ENCODE measurements at places on chromosomes 6 and 20.

DNA sequence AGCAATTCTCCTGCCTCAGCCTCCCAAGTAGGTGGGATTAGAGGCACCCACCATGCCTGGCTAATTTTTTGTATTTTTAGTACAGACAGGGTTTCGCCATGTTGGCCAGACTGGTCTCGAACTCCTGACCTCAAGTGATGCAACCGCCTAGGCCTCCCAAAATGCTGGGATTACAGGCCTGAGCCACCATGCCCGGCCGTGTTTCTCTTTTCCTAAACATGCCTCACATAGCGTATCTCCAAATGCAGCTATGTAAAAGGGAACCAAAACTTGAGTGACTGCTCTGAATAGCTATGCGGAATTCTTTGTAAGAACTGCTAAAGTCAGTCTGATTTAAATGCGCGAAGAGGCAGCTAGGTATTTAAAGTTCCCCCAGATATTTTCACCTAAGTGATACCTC is 20.5 kb downstream of the BPIFA2 start:
- no peak for DNase-seq

GRCh38 chr6:74579047-74579446 is 626.8 kb downstream of the COL12A1 start:
- no peak for DNase-seq

- no peak for DNase-seq
Measured at GRCh38 chr6:20313051-20313450, 88.6 kb upstream of the E2F3 start.

- DNase-seq = no peak
Measured at GRCh38 chr20:49572857-49573256, 4.9 kb upstream of the PTGIS start.

- no peak for DNase-seq
Measured at GRCh38 chr6:27874016-27874415, 38.2 kb downstream of the OR2B2 start.

- no peak for DNase-seq
Measured at GRCh38 chr6:156102129-156102528, 646.5 kb upstream of the NOX3 start.

- peak; percentile 74 for DNase-seq
Measured at GRCh38 chr20:57999465-58000111, 228.9 kb downstream of the ANKRD60 start.

- DNase-seq = no peak
Measured at GRCh38 chr6:43949551-43949991, 177.7 kb downstream of the MRPL14 start.

DNA sequence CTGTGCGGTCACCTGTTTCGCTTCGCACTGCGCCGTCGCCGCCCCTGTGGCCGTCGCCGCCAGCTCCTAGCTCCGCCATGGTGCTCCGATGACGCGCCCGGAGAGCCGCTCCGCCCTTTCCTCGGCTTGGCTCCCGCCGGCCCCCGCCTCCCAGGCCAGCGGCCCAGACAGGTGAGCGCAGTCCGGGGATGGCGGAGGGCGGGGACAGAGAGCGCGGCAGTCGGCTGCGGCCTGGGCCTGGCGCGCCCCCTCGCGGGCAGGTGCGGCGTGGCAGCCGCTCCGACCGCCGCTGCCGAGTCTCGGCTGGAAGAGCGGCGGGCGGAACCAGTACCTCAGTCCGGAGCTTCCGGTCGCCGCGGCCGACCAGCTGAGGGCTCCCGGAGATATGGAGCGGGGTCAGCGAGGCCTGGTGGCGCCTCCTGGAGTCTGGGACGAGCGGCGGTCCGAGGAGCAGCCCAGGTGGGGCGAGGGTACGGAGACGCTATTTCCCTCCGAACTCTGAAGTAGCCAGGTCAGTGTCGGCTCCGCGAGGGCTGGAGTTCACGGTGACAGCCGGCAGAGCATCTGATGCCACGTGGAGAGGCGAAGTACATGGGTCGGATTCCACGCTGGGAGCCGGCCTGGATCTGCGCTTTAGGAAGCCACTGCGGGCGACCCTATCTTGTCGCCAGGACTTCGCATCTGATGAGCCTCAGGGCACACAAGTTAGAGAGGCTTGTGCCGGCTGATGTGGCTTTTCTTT is at the start of gene MAP7:
Gene MAP7 (minus strand): TSS at position 93 of the 742 bp plus-strand sequence. CDS start 14 bp downstream, at position 79.
- peak; percentile 27 for DNase-seq

- DNase-seq = peak; percentile 20
Measured at GRCh38 chr6:79630883-79631692, at the start of gene SH3BGRL2. TSS of gene SH3BGRL2 (plus strand) at chr6:79631329. CDS start at chr6:79631462, 133 bp downstream.

DNA sequence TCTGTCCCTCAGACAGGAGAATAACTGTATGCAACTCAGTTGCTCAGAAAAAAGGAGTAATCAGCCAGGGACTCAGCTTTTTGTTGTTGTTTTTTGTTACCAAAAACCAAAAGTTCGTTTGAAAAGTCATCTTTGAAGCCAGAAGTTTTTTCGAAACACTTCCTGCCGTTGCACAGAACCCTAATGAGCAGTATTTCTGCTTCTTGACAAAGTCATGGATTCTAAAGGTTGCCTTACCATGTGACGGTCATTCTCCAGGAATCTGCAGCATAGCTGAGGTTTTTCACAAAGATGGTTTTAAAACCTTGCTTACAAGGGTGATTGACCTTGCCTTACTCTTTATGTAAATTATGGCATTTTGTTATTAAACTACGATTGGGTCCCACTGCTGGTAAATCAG is 1.9 kb downstream of the RAB32 start:
- DNase-seq = peak; percentile 61

DNA sequence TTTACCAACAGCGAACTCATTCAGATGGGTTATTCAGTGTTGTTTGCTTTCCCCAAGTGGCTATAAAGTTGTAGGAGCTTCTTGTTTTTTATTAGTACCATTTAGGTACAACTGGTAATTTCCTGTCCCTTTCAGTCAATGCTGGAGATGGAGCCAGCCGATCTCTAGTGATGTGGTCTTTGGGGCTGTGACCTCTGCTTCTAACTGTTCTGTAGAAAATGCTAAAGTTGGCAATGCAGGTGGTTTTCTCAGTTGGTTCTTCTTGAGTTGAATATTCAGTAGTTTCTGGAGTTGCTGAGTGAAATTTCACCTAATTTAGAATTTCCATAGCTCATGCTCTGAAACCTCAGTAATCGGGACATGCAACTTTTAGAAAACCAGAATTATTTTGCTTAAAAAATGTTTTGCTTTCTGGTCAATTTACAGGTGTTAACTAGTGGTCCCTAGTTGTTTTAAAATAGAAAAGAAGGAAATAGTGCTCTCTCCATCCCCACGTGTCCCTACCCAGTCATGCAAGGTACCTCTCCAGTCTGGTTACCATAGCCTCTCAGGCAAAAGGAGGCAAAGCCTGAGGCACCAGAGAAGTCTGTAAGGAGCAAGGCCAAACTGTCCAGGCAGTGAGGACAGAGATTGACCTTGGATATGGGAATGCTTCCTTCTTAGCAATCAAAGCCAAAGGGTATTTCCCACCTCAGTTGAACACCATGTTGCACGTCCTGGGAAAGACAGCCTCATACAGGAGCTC is 27.3 kb upstream of the GABRR1 start:
- DNase-seq = no peak

- peak; percentile 41 for DNase-seq
Measured at GRCh38 chr6:34237722-34238584, 1.3 kb downstream of the HMGA1 start.

DNA sequence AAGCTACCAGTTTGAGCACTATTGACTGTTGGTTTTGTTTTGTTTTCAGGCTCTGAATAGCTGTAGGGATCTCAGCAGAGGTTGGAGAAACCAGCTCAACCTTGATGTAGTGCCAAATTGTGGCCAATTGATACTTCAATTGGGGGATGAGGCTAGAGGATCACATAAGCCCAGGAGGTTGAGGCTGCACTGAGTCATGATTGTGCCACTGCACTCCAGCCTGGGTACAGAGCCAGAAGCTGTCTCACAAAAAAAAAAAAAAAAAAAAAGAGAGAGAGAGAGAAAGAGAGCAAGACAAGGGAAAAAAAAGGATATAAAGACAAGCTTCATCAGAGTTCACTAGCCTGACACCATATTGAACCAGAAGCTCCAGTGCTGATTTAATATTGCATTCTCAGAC is 702.1 kb downstream of the FRK start:
- no peak for DNase-seq

- no peak for DNase-seq
Measured at GRCh38 chr6:75693534-75693933, 55.5 kb upstream of the MYO6 start.

DNA sequence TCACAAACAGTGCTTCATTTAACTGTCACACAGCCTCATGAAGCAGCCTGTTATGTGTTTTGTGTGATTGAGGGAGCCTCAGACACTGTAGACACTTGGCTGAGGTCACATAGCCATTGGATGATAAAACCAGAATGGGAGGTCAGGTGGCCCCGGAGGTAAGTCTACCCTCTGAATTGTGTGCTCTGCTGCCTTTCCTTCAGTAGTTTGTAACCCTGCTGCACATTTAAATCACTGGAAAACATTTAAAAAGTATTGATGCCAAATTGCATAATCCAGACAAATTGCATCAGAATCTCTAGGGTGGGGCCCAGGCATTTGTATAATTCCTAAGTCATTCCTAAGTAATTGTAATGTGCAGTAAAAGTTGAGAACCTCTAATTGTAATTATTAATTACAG is 85.2 kb upstream of the ECI2 start:
- no peak for DNase-seq

GRCh38 chr6:93624408-93624807 is 205.0 kb upstream of the EPHA7 start:
- DNase-seq = no peak

DNA sequence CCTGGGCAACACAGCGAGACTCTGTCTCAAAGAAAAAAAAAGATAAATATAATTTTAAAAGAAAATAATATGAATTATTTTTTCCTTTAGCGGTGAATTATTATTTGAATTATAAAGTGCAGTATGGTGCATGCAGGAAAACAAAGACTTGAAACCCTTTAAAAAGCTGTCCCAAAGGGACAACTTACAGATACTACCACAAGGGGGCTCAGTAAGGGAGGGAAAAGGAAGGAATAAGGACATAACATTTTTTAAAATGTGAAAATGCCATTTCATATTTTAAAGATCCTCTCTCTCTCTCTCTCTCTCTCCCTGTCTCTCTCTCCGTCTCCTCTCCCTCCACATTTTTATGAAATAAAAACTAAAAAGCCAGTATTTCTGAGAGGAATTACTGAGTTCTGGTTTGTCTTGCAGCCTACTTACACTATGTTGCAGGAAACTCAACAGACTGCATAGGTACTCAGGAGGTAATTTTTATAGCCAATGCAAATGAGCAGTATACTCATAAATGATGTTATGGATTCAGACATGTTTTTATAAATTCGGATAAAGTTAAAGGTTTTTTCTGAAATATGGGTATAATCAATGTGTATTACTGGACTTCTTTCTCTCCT is 455.0 kb upstream of the GJE1 start:
- no peak for DNase-seq

- no peak for DNase-seq
Measured at GRCh38 chr6:12927746-12928145, 211.2 kb downstream of the PHACTR1 start.

DNA sequence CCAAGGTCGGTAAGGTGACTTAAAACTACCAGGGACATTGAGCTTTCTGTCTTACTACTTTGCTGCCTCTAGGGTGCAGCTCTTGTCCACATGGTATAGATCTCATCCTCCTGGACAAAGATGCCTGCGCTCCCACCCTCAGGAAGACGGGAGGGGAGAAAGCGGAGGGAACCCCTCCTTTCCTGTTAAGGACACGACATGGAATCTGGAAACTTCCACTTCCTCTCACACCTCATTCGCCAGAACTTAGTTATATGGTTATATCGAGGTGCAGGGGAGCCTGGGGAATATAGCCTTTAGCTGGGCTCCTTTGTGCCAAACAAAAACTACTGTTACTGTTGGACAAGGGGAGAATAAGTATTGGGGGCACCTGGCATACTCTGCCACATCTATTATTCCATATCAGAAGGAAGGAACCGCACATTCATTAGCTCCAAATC is 224.3 kb upstream of the TSHZ2 start:
- no peak for DNase-seq

DNA sequence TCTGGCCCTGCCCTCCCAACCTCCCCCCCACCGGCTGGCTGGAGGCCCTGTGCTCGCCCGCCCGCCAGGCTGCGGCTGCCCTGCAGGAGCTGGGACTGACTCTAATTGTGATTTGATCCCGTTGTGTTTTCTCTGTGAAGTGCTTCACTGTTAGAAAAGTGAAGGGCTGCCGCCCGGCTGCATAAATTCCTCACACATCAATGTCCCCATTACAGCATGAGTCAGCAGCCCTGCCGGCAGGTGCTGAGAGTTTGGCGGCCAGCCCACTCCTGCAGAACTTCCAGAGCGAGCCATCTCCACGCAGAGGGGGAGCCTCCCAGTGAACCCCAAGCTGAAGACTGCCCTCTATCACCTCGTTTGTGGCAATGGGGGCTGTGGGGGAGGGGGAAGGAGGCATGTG is 137.9 kb downstream of the DLL1 start:
- no peak for DNase-seq

DNA sequence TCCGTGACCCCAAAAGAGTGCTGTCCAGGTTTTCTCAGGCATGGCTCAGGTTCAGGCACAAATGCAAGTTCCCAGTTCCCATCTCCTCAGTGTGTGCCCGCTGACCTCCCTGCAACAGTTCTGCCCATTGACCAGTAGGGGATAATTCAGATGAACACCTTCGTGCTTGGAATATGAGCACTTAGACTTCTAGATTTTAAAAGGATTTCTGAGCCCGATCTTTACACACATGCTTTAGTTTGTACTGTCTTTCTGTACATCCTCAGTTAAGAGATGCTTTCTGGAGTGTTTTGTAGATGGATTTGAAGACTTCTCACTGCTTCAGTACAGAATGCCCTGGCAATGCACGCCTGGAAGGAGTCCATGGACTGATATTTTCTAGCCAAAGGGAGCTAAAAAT is 239.6 kb upstream of the PLCB4 start:
- no peak for DNase-seq

DNA sequence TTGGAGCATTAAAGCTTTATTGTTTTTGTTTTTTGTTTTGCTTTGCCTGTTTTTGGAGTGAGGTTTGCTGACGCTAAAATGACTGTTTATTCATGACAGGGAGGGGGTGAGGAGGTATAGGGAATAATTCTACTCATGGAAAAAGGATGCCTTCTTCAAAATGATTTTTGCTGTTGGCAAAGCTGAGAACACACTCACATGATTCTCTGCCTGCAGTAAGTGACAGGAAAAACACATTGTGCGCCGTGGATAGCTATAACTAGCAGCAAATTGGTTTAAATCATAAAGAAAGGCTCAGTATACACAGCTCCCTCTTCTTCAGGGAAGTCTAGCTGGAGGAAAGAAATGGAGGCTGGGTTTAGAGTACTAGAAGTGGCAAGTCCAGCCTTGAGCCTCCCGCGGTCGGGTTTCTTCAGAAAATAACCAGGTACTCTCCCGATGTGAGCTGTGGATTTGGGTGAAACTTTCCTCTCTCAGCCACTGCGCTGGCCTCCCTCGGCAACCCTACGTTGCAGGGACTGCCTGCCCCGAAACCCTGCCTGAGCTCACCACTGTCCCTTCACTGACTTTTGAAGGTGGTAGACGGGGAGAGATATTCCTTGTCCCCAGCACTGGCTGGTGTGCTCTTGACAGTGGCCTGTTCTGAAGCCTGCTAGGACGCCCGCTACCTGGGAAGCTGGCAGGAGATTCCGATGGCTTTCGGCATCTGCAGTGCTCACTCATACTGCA is 278.2 kb downstream of the NRN1 start:
- no peak for DNase-seq

All from CD14-positive monocyte (primary cell).